ENCODE measurements at places on chromosomes 6 and 20.

GRCh38 chr20:15200147-15200565 is 862.7 kb upstream of the FLRT3 start:
- no peak for DNase-seq

- DNase-seq, result no peak
Observed at GRCh38 chr6:137845460-137845859, 21.6 kb upstream of the TNFAIP3 start.

DNA sequence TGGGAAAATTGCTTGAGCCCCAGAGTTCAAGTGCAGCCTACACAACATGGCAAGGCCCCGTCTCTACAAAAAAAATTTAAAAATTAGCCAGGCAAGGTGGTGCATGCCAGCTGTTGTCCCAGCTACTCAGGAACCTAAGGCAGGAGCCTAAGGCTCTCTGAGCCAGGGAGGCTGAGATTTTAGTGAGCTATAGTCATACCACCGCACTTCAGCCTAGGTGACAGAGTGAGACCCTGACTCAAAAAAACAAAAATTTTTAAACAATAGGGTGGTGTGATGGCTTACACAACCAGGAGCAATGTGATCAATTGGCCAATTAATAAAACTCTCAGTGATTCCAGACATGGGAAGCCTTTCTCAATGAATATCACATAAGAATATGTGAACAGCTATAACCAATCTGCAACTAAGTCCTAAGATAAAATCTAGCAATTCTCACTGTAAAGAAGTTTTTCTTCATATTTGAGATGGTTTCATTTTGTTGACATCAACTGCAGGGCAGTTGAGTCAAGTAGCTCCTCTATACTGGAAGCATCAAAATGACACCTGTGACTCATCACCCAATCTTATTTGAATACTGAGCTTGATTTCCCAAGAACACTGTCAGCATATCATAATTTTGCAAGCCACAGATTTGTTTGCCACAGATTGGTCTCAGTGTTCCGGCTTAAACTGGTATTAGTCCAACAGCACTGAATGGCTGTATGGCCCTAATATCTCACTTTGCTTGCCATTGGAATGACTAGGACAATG is 169.0 kb upstream of the GJE1 start:
- DNase-seq, result no peak

DNA sequence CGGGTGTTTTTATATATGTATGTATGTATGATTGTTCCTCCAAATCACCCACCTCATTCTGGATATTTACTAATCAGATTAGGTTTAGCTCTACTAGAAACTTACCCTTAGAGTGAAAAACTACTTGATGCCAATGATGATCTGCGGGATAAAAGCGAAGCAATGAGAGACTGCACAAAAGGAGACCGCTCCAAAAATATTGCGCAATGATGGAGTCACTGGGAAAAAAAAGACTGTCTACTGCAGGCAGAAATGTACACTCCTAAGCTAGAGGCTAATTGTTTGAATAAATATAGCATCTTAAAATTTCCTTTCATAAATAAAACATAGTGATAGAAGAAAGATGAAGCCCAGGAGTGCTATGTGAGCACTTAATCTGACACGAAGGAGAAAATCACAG is 7.3 kb downstream of the RAB32 start:
- DNase-seq, result no peak

- DNase-seq, result no peak
Observed at GRCh38 chr6:97292671-97293070, 9.7 kb upstream of the MMS22L start.

DNA sequence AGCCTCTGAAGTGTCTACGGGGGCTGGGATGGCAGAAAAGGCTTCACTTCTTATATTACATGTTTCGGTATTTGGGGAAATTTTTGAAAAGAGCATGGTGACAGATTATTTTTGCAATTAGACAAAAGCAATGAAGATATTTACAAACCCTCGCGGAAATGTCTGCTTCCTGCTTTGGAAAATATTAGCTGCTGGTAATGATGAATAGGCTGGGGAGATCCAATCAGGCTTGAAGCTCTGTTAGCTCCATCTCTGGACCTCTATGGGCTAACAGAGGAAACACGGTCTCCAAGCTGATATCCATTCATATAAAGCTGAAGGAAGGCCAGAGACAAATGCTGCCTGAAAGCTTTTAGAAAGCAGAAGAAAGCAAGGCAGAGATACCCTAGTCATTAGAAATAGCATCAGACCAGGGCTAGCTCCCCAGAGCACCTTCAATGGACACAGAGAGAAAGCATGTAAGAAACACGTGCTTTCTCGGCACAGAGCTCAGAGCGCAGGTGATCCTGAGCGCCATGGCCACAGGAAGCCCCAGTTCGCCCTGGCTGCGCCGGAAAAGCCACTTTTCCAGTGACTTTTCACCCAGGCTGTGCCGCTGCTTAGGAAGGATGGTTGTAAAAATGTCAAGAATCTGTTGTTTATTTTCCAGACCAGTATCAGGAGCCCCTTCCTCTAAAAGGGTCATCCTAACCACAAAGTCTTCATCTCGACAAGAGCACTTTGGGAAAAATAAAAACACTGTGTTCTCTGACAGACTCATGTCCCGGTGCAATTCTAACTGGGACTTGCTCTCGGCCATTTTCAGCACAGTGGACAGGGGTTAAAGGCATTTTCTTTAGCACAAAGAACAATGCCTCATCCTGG is 68.5 kb upstream of the NFATC2 start:
- DNase-seq, result no peak

DNA sequence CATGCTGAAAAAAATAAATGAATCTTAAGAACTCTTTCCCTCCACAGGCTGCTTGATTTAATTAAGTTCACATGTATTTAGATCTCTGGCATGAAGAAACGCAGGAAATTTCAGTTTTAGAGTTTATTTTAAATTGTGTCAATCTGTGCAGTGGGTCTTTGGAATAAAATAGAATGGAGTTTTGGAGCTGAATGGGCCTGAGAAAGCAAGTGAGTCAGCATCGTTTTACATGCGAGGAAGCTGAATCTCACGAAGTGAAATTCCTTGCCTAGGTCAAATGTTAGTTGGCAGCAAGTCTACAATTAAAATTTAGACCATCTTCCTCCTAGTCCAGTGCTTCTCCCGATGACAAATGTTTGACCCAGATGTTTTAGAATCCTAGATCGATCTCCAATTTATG is 22.4 kb downstream of the MAP7 start:
- DNase-seq, result no peak

- DNase-seq, result no peak
Observed at GRCh38 chr6:101195588-101195987, 197.9 kb upstream of the GRIK2 start.

GRCh38 chr6:42514745-42515144 is 49.1 kb upstream of the UBR2 start:
- no peak for DNase-seq

GRCh38 chr6:137949686-137950390 is 82.8 kb downstream of the TNFAIP3 start:
- no peak for DNase-seq

DNA sequence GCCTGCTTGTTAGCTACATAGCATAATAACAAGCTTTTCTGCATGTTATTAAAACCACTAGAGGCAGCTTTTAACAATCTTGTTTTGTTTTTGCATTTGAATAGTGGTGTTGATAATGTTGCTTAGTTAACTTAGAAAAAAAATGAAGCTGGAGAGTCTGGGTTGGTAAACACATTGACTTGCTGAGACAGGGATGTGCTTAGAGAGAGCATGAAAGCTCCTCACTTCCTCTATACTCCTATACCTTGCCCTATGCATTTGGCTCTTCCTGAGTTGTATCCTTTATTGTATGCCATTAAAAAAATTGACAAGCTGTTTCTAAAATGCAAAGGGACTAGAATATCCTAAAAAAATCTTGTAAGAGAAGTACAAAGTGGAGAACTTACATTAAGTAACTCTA is 13.6 kb downstream of the FAM83B start:
- no peak for DNase-seq

- DNase-seq, result peak; percentile 26
Observed at GRCh38 chr20:4091490-4092479, 76.4 kb upstream of the RNF24 start.

- no peak for DNase-seq
Observed at GRCh38 chr6:6379573-6379972, 59.1 kb upstream of the F13A1 start.

DNA sequence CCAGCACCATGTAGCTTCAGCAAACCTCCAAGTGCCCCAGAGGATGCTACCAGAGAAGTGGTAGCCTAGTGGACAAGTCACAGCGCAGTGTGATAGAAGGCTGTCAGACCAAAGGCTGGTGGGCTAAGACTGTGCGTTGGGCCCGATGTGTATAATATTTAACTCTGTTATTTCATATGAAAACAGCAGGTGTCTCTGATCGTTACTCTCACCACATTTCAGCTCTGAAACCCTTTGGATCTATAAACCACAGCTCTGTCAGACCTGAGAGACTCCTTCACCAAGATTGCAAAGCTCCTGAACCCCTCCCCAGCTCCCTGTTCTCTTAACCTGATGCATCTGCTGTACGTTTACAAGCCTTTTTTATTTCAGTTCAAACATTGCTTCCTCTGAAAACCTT is 43.8 kb downstream of the ISM1 start:
- DNase-seq, result no peak
